MM.1S (cell line): ENCODE measurements at places on chromosomes 13 and 19.

DNA sequence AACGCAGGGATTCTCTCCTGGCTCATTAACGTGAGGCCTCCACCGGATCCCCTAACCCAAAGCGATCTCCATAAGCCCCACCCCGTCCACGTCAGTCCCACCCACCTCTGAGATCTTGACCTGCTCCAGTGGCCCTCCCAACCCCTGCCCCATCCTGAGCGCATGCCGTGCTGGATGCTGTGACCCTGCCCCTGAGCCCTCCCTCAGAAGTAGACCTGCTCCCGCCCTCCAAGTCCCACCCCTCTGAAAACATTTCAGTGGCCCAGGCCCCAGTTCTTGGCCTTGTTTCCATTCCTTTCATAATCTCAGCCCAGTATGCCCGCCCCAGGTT, 19.9 kb downstream of the LMTK3 start:
- H3K27me3 ChIP-seq, result peaks cover 27% of the 10 kb centered on the region
- H3K27ac ChIP-seq, result no peak overlapping the region

DNA sequence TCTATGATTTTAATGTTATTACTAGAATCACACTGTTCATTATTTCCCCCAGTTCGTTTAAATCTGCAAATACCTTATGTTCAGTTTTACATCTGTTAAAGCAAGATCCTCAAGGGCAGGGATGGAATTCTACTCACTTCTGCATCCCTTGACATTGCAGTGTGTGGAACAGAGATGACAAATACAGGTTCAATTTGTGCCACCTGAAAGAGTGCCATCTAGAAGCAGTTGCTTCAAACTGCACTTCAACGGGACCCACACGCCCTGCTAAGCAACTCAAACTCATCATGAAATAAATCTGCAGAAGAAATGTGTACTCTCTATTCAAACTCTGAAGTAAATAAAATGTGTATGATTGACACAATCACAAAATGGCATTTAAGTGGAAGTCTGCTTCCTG, 44.5 kb downstream of the RUBCNL start:
- H3K4me3 ChIP-seq, result no peak overlapping the region
- no peak overlapping the region for H3K27ac ChIP-seq
- H3K27me3 ChIP-seq, result no peaks in the 10 kb centered on the region
- H3K4me1 ChIP-seq, result no peaks in the 10 kb centered on the region
- H3K36me3 ChIP-seq, result no peaks in the 10 kb centered on the region

DNA sequence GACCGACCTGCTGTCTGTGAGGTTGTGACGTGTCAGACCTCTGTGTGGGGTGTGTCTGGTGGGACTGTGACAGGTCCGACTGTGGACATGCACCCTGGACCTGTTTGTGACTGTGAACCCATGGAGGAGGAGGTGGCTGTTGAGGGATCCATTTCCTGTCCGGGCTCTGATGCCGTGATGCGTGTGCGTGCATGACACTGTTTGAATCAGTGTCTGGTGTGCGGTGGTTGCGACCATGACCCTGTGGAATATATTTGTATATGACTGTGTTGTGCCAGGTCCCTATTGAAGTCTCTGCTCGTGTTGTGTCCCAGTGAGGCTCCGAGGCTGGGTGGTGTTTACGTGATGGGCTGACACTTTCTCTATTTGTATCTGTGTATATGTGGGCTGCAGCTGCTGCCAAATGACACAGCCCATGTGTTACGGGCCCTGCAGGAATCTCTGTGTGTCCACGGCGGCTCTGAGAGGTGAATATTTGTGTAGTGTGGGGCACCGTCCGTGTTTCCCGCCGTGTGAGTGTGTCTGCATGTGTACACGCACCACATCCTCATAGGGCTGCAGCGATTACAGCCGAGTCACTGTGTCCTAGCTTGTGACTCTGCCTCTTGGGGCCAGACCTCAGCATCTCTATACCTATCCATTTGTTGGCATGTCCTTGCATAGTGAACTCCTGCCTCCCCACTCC, 18.3 kb downstream of the CCDC97 start:
- H3K36me3 ChIP-seq, result no peaks in the 10 kb centered on the region
- peaks cover 18% of the 10 kb centered on the region for H3K4me1 ChIP-seq
- peak overlapping the region; percentile 60 for H3K4me3 ChIP-seq
- peak; percentile 36 for DNase-seq

GRCh38 chr19:31168106-31168625, 181.1 kb downstream of the TSHZ3 start:
- no peak for DNase-seq
- no peak overlapping the region for H3K4me3 ChIP-seq
- no peaks in the 10 kb centered on the region for H3K36me3 ChIP-seq
- H3K27ac ChIP-seq, result no peak overlapping the region

- peaks cover 23% of the 10 kb centered on the region for H3K4me1 ChIP-seq
- no peaks in the 10 kb centered on the region for H3K27me3 ChIP-seq
- H3K4me3 ChIP-seq, result peak overlapping the region; percentile 96
- peak; percentile 25 for DNase-seq
- peak overlapping the region; percentile 16; the same call in 1 of the 2 replicates for H3K27ac ChIP-seq
- peaks cover under 1% of the 10 kb centered on the region; the same call in 1 of the 2 replicates for H3K36me3 ChIP-seq
Observed at GRCh38 chr19:6739883-6740588, 556 bp downstream of the TRIP10 start.

DNA sequence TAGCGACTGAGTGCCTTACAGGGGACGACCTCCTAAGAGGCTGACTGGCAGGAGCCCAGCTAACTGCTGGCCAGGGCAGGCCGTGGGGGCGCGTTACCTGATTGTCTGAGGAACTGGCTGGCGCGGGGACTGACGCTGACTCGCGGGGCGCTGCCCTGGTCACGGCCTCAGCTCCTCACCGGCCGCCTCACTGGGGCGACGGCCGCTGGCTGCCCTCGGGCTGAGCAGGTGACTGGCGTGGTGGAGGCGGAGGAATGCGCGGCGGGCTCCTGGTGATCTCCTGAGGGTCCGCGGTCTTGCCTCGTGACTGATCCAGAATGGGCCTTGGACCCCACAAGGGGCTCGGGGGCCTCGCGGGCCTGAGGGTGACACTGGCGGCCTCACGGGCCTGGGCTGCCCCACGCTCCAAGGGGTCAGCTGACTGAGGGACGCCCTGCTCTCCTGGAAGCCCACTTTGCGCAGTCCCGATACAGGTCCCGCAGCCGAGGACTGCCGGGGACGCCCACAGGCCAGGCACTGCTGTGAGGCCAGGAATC, 39.3 kb downstream of the SIGLEC7 start:
- H3K36me3 ChIP-seq, result no peaks in the 10 kb centered on the region
- H3K27me3 ChIP-seq, result 0 out of 2 replicates have a peak, but pooled peaks cover 9% of the 10 kb centered on the region
- no peaks in the 10 kb centered on the region for H3K4me1 ChIP-seq

GRCh38 chr19:14536926-14537692, 7.7 kb downstream of the TECR start:
- no peaks in the 10 kb centered on the region for H3K27me3 ChIP-seq
- no peak overlapping the region for H3K27ac ChIP-seq
- H3K36me3 ChIP-seq, result no peaks in the 10 kb centered on the region

DNA sequence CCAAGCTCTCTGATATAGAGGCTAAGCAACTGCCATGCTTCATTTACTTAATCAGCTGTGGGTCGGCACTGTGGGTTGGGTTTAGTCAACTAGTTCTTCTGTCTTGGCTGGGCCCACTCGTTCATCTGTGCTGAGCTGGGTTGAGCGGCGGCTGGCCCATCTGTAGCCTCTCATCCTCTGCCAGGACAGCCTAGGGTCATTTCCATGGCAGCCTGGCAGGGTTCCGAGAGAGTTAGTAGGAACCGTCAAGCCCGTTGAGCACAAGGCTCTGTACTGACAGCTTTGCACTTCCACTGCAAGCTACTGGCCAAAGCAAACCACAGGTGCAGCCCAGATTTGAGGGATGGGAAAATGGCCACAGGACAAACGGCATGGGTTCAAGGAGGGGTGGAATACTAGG, 6.6 kb upstream of the ZNF835 start:
- DNase-seq, result no peak
- no peaks in the 10 kb centered on the region for H3K36me3 ChIP-seq
- no peak overlapping the region for H3K27ac ChIP-seq
- no peaks in the 10 kb centered on the region for H3K4me1 ChIP-seq
- no peaks in the 10 kb centered on the region for H3K27me3 ChIP-seq

DNA sequence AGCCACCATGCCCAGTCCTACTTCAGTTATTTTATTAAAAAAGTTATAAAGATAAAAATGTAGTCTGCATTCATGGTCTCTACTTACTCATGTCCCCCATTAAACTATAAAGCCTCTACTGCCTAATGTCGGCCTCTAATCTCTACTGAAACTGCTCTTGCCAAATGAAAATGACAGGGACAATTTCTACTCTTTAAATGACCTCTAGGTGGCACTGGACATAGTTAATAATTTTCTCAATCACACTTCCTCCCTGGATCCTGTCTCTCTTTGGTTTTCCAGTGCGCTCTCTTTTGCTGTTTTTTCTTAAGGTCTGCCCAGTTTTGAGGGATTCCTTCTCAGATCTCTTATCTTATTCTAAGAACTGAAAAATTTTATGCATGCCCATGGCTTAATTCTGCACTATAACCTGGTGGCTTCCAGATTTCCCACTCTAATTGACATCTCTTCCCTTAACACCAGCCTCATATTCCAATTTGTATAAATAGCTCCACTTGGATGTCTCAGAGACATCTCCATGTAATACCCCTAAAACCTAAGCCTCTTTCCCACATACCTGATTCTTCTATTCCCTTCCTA, 54.3 kb downstream of the MTMR6 start:
- no peaks in the 10 kb centered on the region for H3K4me1 ChIP-seq
- no peaks in the 10 kb centered on the region for H3K36me3 ChIP-seq
- H3K27me3 ChIP-seq, result no peaks in the 10 kb centered on the region
- DNase-seq, result no peak
- no peak overlapping the region for H3K27ac ChIP-seq

DNA sequence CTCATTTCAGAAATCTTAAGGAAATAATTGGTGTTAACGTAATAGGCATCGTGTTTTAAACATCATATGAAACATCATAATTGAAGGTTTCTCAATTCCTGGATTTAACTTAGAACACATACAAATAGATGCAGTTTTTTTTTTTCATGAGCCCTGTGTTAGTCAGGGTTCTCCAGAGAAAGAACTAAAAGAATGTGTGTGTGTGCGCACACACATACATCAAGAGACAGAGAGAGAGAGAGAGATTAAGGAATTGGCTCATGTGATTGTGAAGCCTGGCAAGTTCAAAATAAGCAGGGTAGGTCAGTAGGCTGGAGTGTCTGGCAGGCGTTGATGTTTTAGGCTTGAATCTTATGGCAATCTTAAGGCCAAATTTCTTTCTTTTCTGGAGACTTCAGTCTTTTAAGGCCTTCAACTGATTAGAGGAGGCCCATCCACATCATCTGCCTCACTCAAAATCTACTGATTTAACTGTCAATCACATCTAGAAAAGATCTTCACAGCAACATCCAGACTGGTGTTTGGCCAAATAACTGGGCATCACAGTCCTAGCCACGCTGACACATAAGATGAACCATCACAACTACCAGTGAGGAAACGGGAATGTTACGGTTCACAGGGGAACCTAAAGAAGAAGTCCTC, 25.2 kb downstream of the SPATA13 start:
- H3K4me3 ChIP-seq, result no peak overlapping the region
- no peak for DNase-seq
- H3K27ac ChIP-seq, result no peak overlapping the region
- no peaks in the 10 kb centered on the region for H3K36me3 ChIP-seq

GRCh38 chr19:3499738-3500428, 591 bp downstream of the DOHH start:
- peak; percentile 30 for DNase-seq
- peak overlapping the region; percentile 79 for H3K27ac ChIP-seq
- peak overlapping the region; percentile 93 for H3K4me3 ChIP-seq

- peaks cover 17% of the 10 kb centered on the region for H3K4me1 ChIP-seq
- peaks cover 22% of the 10 kb centered on the region; the same call in 1 of the 2 replicates for H3K36me3 ChIP-seq
Observed at GRCh38 chr13:79393564-79394249, 12.3 kb downstream of the RBM26 start.

GRCh38 chr19:53462861-53463260, 4.7 kb upstream of the ZNF813 start:
- no peak overlapping the region for H3K27ac ChIP-seq
- DNase-seq, result no peak
- H3K4me3 ChIP-seq, result no peak overlapping the region
- H3K4me1 ChIP-seq, result no peaks in the 10 kb centered on the region
- no peaks in the 10 kb centered on the region for H3K27me3 ChIP-seq

DNA sequence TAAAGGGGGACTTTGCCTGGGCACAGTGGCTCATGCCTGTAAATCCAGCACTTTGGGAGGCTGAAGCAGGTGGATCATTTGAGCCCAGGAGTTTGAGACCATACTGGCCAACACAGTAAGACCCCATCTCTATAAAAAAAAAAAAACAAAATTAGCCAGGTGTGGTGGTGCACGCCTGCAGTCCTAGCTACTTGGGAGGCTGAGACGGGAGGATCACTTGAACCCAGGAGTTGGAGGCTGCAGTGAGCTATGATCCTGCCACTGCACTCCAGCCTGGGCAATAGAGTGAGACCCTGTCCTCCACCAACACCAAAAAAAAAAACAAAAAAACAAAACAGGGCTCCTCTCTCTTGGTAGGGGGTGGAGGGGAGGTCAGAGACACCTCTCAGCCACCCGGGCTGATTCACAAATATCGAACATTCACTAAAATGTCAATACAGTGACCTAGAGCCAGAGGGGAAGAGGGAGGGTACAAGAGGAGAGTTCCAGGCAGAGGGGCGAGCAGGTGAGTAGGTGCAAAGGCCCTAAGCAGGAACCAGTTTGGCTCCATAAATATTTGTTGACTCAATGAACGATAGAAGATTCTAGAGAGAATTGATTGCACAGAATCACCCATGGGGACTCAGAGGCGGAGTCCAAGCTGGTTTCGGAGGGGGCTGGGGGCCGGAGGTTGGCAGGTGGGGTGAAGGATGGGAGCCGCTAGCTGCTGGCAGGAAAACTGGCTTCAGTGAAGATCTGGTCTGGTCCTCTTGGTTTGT, 1.0 kb upstream of the CREB3L3 start:
- H3K27me3 ChIP-seq, result peaks cover 92% of the 10 kb centered on the region
- no peak overlapping the region for H3K27ac ChIP-seq
- DNase-seq, result no peak
- no peaks in the 10 kb centered on the region for H3K36me3 ChIP-seq
- peaks cover 5% of the 10 kb centered on the region; the same call in 1 of the 2 replicates for H3K4me1 ChIP-seq
- H3K4me3 ChIP-seq, result no peak overlapping the region

DNA sequence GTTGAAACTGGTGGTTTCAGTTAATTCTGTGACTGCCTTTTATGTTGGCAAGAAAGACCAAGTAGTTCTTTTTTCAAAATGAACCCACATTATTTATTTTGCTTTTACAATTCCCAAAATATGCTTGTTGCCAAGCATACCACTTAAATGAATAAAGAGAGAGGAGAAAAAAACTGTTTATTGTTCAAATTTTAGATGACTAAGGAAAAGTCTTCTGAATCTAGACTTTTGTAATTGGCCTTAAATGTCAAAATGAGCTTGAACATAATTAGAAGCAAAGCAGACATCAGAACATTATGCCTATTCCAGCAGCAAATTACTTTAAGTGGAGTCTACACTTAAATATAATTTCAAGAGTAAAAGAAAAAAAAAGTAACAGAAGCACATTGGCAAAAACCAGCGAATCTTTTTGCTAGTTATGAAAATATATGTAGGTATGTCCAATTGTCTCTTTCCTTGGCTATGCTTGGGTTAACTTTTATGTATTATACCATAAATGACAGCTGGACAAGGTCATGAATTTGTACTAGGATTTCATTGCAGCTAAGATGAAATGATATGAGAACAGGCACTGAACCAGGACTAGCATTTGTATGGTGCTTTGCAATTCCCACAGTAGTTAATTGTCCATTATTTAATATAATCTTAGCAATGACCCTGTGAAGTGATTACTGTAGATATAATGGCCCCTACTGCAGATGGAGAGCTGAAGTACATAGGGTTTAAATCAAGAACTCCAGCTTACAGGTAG, 211.9 kb downstream of the NALCN start:
- no peak overlapping the region for H3K4me3 ChIP-seq
- H3K36me3 ChIP-seq, result no peaks in the 10 kb centered on the region
- no peak overlapping the region for H3K27ac ChIP-seq
- H3K4me1 ChIP-seq, result no peaks in the 10 kb centered on the region
- H3K27me3 ChIP-seq, result no peaks in the 10 kb centered on the region
